Heart left ventricle (tissue), 16 donors: ENCODE measurements at places on chromosomes 5 and 9.
A peak's percentile ranks its signal among the peaks of the same experiment; 100 is the strongest.

DNA sequence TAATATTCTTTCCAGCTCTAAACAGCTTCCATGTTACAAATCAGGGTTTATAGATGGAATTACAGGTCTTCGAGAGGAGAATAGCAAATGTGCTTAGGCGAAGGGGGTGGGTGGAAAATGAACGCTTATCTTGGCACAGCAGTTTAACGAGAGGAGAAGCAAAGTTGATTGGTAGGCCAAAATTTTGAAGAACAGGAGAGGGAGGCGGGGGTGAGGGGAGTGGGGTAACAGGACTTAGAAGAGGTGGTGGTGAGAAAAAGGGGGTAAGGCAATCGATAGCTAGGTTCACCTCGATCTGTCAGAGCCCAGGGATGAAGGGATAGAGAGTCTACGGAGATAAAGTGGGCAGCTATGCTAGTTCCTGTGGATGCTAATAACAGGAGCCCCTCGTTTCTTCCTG is 764 bp downstream of the ANKRA2 start:
- no peak for DNase-seq

- DNase-seq, result no peak
Measured at GRCh38 chr9:135848341-135849047, 58.9 kb downstream of the CAMSAP1 start.

DNA sequence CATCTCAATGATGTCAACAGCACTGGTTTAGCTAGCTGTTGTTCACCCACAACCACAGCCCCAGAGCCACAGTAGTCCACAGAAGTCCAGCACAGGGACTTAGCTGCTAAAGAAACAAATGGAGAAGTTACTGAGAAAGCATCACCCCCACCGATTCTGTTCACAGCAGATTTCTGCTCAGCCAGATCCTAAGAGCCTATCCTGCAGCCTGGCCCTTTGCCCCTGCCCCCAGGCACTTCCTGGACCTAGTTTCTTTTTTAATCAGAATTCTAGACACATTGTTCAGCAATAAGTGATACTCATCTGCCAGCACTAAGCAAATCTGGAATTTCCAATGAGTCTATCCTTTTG is 7.4 kb downstream of the B4GALT1 start:
- peak; percentile 64 for DNase-seq

- DNase-seq, result no peak
Measured at GRCh38 chr5:135670588-135670987, 91.8 kb upstream of the CXCL14 start.

GRCh38 chr9:101925498-101925897 is 187.1 kb upstream of the GRIN3A start:
- DNase-seq, result no peak

- peak; percentile 25 for DNase-seq
Measured at GRCh38 chr5:89968958-89969381, 440.6 kb downstream of the CETN3 start.

DNA sequence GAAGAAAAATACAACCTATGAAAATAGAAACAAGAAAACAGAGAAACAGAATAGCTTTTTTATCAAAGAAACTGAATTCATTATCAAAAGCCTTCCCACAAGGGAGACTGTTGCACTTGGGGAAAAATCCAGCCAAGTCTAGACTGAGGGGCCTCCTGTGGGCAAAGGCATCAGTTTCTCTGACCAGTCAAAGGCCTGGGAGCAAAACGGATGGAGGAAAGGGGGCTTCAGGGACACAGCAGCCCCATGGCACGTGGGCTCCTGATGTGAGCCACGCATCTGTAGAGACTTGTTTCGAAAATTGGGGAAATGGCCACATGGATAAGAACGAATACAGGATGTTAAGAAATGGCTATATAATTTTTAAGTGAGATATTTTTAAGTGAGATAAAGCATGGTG is 21.1 kb downstream of the ZDHHC11B start:
- DNase-seq, result no peak

DNA sequence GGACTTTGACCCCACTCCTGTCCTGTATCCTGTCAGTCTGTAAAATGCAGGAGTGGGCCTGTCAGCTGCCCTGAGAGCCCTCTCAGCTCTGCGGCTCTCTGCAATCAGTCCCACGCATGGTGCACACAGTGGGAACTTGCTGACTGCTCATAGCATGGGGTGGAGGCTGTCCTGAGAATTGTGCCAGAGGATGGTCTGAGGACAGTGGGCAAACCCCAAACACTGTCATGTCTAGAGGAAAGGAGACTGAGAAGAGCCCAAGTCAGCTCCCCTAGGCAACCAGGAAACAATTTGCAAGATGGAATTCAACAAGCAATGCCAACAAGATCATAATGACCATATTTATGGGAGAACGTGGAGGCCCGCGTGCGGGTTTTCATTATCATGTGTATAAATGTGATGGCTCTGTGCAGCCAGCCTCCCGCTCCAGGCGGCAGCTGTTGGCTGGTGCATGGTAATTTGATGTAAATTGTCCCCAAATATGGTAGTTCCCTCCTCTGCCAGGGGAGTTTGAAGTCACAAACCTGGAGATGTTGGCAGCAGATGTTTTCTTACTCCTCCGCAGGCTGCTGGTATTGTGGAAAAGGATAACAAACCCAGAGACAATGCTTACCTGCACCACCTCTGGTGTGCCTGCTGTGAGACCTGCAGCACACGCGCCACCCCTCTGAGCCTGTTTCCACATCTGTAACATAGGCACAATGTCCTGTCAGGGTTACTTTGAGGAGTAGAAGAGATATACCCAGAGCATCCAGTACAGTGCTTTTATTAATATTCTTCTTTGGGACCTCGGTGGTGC is 39.8 kb upstream of the ALDH1B1 start:
- DNase-seq, result no peak

DNA sequence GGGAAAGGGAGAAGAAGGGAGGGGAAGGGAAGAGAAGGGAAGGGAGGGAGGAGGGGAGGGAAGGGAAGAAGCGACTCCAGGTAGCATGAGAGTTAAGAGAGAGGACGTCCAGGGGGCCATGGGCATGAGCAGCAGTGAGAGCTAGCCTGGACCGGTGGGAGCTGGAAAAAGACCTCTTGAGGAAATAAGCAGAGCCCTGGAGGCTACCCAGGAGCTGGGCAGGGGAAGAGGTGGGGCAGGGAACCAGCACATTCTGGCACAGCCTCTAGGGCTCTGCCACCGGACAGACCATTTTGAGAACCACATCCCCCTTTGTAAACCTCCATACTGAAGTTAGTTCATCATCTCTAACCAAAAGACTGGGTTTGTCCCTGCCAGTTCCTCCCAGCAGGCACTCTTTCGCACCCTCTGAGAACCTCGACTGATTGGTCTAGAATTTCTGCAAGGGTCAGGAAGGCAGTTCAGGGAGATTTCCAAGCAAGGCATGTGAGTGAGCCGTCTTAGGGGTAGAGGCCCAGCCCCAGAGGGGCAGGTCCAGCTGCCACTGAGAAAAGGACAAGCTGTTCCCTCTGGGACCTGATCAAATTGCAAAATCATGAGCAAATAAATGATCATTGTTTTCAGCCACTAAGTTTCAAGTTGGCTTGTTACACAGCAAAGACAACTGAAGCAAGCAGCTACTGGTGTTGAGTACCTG is 11.6 kb downstream of the NAIF1 start:
- DNase-seq, result no peak

DNA sequence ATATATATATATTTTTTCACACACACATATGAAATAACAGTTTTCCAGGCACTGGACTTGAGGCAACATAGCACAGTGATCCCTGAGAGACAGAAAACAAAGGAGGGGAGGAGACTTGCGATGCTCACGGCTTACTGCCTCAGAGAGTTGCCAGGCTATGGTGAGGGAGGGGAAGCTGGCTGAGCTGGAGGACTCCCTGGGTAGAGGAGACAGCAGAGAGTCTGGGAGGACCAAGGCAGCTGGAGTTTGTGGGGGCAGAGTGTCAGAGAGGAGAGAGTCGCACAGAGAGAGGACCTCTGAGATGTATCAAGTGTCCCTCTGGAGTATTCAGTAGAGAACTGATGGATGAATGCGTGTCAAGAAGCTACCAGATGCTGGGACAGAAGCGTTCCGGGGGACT is 23.1 kb upstream of the QSOX2 start:
- DNase-seq, result no peak

GRCh38 chr9:109256336-109256735 is 64.5 kb downstream of the EPB41L4B start:
- DNase-seq, result no peak

DNA sequence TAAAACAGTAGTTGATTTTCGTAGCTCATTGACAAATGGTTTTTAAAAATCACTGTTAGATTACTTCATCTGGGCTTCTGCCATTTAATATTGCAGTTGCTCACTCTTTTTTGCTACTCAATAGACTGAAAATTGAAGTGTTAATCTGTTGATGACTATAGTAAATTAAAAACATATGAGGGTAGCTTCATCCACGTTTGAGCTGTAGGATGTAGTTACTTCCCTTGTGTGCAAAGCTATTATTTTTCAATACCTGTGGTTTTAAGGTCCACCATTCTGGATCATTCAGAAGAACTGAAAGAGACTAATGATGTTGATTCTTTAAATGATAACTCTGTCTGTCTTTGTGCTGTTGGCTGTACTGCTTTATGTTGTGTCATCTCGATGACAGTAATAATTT is 74.7 kb downstream of the LNPEP start:
- DNase-seq, result no peak

DNA sequence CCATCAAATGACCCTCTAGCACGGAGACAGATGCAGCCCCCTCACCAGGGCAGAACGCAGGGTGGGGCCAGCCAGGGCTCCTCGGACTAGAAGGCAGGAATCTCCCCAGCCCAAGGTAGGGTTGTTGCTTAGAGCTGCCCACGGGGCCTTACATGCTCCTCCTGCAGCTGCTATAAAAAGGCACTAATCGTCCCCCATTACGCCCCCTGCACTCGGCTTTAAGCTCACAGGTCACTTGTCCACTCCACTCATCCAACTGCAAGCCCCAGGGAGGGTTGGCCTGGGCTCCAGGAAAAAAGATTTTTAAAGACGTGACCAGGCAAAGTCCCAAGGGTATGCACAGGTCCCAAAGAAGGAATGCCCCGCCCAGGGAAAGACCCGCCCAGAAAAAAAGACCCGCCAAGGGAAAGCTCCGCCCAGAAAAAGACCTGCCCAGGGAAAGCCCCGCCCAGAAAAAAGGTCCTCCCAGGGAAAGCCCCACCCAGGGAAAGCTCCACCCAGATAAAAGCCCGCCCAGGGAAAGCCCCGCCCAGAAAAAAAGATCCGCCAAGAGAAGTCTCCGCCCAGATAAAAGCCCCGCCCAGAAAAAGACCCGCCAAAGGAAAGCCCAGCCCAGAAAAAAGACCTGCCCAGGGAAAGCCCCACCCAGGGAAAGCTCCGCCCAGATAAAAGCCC is 11.1 kb downstream of the GRIN1 start:
- no peak for DNase-seq

- DNase-seq, result no peak
Measured at GRCh38 chr5:298737-299125, 22.8 kb upstream of the AHRR start.

GRCh38 chr9:105690742-105691141 is 3.6 kb upstream of the TMEM38B start:
- no peak for DNase-seq

DNA sequence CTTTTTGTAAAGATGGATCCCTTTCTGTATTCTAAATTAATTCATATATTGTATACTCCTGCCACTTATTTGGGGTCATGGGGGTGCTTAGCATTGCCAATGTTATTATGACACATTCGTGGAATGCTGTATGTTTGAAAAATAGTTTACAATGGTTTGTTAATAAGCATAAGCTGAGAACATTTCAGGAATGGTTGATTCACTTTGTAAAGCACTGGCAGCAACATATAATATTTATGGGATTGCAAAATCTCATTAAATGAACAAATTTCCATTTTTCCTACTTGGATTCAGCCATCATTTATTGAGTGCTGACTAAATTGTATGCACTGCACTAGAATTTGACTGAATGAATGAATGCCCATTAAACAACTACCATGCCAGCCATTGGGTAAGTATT is 215.2 kb upstream of the KLF4 start:
- no peak for DNase-seq

GRCh38 chr5:39808656-39809055 is 383.9 kb upstream of the DAB2 start:
- no peak for DNase-seq

DNA sequence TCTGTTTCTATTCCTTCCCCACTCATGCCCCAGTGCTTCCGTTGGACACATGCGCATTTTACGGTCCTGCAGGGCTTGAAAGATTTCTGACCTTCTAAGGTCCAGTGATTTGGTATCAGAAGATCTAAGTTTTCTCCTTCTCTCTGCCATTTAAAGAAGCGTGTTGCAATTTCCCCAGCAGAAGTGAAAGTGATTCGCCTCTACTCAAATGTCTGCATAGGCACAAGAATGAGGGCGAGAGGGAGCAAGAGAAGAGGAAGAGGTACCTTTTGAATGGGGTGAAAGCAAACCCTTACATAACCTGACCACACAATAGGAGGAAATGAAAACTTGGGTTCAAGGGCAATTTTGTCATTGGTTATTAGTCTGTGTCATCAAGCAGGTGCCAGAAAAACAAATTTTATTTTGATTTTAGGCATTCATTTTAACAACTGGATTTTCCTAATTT is 31.7 kb upstream of the NR3C1 start:
- DNase-seq, result peak; percentile 22

GRCh38 chr5:170892196-170892595 is 30.4 kb downstream of the RANBP17 start:
- no peak for DNase-seq

DNA sequence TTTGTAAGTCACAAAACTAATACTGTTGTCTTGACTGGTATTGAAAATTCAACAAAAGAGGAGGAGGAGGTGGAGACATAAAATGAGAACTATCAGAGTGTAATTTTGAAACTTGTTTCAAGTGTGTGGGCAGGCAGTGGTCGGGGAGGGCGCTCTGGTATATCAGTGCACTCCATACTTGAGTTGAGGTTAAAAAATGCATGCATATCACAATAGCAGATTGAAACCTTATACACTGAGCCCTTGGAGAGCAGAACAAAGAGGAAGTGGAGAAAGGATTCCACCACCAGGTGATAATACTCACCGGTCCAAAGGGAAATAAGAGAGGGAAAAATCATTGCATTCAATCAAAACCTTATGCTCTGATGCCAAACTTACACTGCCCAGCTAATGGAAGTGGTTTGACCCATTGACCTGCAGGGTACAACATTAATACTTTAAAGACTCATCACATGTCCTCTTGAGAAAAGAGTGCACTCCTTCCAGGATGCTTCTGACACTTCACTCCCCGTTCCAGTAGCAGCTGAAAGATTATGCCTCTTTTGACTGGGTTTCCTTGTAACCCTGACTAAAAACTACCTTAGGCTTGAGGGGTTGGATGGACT is 79.5 kb upstream of the FAM169A start:
- DNase-seq, result no peak

DNA sequence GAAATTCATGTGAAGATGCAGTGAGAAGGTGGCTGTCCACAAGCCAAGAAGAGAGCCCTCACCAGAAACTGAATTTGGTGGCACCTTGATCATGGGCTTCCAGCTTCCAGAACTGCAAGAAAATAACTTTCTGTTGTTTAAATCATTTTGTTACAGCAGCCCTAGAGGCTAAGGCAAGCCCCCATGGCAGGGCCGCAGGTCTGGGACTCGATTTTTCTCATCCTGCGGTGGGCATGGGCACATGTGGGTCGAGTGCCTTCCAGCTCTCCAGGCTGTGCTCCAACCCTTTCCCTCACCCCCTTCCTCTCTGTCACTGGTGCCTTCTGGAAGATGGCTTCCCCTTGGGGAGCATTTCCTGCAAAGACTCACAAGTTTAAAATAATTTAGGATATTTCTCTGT is 40.7 kb downstream of the AHRR start:
- DNase-seq, result no peak
